Neuronal stem cell (in vitro differentiated cells): ENCODE measurements at places on chromosomes 6 and 20.

- DNase-seq = no peak
Measured at GRCh38 chr6:170162011-170162774, 128.7 kb downstream of the DLL1 start.

DNA sequence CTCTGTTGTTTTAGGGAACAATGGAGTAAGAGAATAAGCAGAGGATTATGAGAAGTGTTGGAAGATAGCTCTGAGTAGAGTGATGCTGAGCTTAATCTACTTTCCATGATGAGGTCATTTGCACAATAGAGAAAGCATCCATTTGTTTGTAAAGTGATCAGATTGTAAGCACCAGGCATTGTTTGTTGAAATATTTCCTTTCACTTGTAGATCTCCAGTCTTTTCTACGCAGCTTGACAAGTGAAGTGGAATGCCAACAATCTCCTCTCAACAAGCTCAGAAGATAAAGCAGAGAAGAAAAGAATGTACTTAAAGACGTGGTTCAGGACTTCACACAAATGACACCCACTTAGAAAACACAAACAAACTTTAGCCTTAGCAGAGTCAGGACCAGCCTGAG lies 80.1 kb upstream of the MARCKS start:
- DNase-seq = peak; percentile 47

DNA sequence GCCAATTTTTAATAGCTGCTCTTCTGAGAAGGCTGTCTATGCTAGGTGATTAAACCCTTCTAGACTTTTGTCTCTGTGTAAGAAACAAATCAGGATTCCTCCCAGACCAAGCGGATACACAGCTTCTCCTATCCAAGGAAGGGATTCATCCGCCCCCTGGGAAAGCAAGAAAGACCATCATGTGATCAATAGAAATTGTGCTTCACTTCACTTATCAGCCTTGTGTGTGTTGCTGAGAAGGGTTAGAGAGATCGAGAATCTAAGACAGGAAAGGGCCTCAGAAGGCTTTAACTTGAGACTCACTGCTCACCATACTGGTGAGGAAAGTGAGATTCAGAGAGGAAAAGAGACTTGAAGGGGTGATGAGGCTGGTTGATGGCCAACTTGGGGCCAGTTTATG lies 1.5 kb downstream of the ABCC10 start:
- no peak for DNase-seq

DNA sequence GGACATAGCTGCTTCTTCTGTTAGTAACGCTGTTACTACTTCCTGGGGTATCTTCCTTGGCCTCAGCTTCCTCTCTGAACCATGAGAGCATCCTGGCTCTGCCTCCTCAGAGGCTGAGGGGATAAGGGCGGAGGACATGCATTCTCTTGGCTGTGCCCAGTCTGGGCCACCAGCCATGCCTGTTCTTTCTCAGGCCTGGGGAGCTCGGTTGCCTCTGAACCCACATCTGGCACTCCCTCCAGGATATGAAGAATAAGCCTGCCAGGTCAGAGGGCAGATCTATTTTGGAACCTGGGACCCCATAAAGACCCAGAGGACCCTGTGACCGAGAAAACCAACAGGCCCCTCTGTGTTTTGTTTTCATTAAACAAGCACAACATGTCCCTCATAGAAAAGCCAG lies 6.6 kb upstream of the ANGPT4 start:
- DNase-seq = no peak

GRCh38 chr6:37702314-37702713 lies 4.6 kb upstream of the MDGA1 start:
- DNase-seq = no peak

- no peak for DNase-seq
Measured at GRCh38 chr20:41081276-41081814, 52.7 kb downstream of the TOP1 start.

DNA sequence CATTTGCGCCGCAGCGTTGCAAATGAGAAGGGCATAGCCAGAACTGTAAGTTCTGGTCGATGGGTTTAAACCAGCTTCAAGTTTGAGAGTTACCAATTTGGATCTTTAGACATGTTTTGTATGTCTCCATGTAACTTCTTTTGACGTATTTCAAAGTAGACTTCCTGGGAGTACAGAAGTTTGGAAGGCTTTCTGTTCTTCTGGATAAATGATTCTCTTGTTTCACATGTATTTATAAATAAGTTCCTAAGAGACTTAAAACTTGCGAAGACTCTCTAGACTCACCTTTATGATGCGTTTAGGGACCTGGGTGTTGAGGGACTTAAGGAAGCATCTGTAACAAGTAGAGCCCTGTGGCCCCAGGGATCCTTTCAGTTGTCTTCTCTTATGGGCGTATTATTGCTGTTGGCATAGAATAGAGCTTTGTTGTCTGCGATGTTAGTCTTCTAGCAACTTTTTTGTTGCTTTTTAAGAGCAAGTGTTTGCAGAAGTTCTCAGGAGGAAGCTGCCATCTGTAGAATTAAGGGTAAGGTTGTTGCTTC lies 1.3 kb downstream of the CDYL start:
- no peak for DNase-seq

DNA sequence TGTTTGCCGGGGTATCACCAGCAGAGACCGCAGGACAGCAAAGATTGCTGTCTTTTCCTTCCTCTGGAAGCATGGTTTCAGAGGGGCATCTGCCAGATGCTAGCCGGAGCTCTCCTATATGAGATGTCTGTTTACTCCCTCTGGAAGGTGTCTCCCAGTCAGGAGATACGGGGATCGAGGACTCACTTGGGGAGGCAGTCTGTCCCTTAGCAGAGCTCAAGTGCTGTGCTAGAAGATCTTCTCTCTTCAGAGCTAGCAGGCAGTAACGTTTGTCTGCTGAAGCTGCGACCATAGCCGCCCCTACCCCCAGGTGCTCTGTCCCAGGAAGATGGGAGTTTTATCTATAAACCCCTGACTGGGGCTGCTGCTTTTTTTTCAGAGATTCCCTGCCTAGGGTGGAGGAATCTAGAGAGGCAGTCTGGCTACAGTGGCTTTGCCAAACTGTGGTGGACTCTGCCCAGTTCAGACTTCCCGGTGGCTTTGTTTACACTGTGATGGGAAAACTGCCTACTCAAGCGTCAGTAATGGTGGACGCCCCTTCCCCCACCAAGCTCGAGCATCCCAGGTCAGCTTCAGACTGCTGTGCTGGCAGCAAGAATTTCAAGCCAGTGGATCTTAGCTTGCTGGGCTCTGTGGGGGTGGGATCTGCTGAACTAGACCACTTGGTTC lies 133.0 kb upstream of the FLRT3 start:
- no peak for DNase-seq

GRCh38 chr6:3983778-3984177 lies 95.2 kb downstream of the FAM217A start:
- no peak for DNase-seq

DNA sequence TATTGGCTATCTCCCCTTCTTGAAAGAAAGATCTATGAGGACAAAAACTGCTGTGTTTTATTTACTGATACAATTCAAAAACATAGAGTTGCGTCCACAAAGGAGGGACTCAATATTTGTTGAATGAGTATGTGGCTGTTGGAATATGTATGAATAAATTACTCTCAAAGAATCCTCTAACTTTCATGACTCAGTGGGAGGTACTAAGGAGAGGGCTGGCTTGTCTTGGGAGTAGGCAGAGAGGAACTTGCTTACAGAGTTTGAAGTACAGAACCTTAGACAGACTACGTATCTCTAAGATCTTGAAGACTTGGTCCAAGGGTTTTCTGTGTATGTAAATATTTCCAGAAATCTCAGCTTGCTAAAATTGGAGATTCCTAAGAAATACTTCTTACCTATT lies 504.0 kb upstream of the PTCHD4 start:
- DNase-seq = no peak

GRCh38 chr6:144248476-144249301 lies 36.4 kb upstream of the UTRN start:
- no peak for DNase-seq

GRCh38 chr6:3882866-3883265 lies 33.7 kb downstream of the FAM50B start:
- no peak for DNase-seq

- no peak for DNase-seq
Measured at GRCh38 chr20:44723391-44723790, 8.2 kb downstream of the CCN5 start.

GRCh38 chr6:99019381-99019780 lies 71.6 kb upstream of the FBXL4 start:
- DNase-seq = no peak

- no peak for DNase-seq
Measured at GRCh38 chr6:11272491-11273192, 40.2 kb upstream of the NEDD9 start.

DNA sequence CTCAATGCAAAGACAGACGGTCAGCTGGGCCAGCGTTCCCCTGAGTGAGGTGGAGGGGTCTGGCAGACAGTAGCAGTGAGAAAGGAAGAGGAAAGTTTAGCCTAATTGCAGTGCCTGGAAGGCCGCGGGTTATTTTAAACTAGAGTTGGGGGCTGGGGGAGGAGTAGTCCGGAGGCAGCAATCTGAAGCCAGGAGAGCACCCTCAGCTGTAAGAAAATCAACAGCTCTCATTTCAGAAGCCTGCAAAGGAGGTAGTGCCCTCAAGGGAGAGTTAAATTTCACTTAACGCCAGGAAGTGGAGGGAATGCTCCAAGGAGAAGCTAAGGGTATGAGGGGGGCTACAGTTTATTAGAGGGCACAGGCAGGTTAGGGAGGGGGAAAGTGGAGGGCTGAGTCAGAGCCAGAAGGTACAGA lies 26.9 kb downstream of the RING1 start:
- DNase-seq = no peak

GRCh38 chr20:47042464-47042863 lies 147.8 kb downstream of the EYA2 start:
- DNase-seq = no peak

DNA sequence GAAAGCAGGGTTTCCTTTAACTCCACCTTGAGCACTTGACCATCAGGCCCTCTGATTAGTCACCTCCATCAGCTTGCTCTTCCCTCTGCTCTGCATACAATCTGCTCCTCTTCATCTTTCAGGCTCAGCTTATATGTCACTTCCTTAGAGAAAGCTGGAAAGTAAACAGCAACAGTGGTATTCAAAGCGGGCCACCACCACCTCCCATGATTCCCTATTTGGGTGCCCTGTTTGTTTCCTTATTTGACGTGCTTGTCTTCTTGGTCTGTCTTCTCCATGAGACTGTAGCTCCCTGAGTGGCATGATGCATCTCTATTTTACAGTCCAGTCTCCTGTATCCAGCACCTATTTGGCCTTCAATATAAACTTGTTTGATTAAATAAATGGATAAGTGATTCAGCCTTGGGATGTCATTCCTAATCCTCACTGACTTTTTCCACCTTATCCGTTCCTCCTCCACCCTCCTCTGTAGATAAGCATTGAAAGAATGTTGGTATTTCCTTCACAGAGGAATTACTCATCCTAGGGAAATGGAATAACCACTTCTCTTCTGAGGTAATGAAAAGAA lies 102.8 kb upstream of the SGK1 start:
- DNase-seq = no peak

DNA sequence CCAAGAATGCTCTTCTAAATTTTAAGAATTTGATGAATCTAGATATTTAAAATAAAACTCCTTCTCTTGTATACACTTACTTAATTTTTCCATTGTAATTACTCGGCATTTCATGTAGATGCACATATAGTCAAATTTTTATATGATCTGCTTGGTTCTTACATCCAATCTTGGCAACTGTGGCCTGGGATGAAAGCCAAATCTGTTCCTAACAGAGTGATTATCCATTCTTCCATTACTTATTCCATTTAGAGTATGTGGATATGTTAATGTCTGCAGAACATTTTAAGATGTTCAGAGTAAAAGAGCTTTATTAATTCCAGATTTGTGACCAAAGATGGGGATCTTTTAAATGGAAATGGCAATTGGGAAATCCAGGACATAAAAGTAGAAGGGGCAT lies 144.1 kb upstream of the PDE7B start:
- no peak for DNase-seq

- DNase-seq = no peak
Measured at GRCh38 chr20:313948-314347, 11.4 kb upstream of the SOX12 start.

DNA sequence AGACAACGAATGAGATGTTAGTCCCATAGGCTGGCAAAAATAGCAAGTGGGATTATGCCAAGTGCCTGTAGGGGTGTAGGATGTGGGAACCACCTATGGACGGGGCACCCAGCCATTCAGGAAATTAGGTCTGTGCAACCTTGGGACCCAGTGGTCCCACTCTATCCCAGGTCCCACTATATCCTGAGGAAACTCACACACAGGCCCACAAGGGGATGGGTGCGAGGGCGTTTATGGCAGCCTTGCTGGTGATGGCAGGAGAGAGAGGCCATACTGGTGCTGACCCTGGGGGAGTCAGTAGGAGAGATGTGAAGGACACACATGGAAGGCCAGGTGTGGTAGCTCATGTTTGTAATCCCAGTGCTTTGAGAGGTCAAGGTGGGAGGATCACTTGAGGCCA lies 163.6 kb downstream of the EYA2 start:
- DNase-seq = no peak

- peak; percentile 24 for DNase-seq
Measured at GRCh38 chr6:22448291-22448711, 121.1 kb upstream of the HDGFL1 start.

GRCh38 chr20:41308290-41308711 lies 9.2 kb downstream of the ZHX3 start:
- DNase-seq = no peak
